ENCODE measurements at places on chromosomes 12 and 14. TPM values are rescaled to one million over a fixed set of nuclear protein-coding genes. Genes with fewer than 3 reads are reported as not detected.

GLIPR1L2 gene
- 0.29 TPM for total RNA-seq

DNA sequence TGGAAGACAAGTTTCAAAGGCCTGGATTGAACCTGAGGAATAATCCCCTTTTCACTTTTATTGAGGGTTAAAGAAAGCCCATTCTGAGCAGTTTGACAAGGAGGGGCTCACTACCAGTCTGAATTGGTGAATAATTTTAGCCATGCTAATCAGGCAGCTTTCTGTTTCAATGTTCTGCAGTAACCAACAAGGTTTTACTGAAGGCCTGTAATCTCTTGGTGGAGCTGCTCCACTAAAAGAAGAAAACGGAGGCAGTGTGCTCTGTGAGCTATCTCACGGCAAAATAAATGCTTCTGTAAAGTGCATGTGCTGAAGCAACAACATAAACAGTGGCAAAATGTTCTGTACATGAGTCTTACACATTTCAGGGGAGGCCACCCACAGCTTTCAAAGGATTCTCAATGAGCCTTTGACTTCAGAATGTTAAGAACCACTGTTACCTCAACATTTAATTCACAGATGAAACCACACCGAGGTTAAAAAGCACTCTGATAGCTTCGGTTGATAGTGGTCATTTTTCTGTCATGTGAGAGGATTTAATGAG lies 111.2 kb downstream of the LRIG3 start:
- no peaks in the 10 kb centered on the region for H3K27me3 ChIP-seq
- H3K4me3 ChIP-seq = no peak overlapping the region
- no peak overlapping the region for H3K27ac ChIP-seq
- DNase-seq = no peak
- H3K4me1 ChIP-seq = no peaks in the 10 kb centered on the region

CELA1 gene
- total RNA-seq = not detected

MIP gene
- not detected for total RNA-seq
